ENCODE measurements at places on chromosomes 5 and 9.
A peak's percentile ranks its signal among the peaks of the same experiment; 100 is the strongest.

DNA sequence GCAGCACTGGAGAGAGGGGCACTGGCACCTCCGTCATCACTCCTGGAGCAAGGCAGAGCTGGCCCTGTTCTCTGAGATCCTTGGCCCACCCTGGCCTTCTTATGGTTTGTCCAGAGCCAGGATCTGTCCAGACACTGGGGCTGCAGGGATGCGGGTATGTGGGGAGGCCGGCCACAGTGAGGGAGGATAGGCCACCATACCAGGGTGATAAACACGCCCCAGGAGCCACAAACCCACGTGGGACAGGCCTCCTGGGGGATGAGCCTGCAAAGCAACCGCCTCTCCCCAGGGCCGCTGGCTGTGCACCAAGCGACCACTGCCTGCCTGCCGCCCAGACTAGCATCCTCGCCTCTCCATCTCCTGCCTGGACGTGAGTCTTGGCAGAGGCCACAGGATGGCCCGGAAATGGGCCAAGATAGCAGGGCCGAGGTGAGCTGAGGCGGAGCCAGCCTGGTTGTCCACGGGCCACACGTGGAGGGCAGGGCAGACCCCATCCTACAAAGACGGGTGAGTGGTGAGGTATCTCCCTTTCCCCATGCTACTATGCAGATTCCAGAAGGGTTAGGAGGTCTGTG is 4.5 kb downstream of the OBP2A start:
- no peak for DNase-seq

DNA sequence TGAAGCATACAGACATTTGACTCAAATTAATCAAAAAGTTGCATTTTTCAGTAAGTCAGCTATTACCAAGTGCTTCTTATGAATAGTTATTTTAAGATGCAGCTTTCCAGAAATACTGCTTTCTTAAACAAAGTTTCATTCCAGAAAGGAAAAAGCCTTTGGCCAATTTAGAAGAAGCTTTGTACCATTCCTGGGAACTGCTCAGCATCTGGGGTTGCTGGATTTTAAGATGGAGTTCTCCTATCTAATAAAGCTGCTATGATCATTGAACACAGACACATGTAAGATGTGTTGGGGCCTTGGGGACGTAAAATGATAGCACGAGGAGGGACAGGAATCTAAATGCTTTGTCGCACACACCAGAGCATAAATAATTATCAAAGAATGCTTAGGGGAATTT is 130.8 kb downstream of the SEMA5A start:
- no peak for DNase-seq

- peak; percentile 17 for DNase-seq
Measured at GRCh38 chr5:87411973-87412629, 629 bp downstream of the CCNH start.

- DNase-seq = no peak
Measured at GRCh38 chr5:179879690-179880010, 21.0 kb upstream of the MRNIP start.

DNA sequence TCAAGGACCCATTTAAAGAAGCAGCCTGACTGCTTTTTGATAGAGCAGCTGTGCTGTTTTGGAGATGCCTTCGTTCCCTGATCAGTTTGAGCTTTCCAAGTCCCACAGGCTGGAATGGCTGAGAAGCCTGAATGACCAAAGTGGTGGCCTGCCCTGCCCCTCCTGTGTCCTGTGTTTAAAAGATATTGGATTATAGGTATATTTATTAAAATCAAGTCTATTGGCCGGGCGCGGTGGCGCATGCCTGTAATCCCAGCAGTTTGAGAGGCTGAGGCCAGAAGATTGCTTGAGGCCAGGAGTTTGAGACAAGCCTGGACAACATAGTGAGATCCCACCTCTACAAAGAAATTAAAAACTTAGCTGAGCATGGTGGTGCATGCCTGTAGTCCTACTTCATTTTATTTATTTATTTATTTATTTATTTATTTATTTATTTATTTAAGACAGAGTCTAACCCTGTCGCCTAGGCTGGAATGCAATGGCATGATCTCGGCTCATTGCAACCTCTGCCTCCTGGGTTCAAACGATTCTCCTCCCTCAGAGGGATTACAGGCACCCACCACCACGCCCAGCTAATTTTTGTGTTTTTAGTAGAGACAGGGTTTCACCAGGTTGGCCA is 87.7 kb downstream of the CACNA1B start:
- DNase-seq = no peak

DNA sequence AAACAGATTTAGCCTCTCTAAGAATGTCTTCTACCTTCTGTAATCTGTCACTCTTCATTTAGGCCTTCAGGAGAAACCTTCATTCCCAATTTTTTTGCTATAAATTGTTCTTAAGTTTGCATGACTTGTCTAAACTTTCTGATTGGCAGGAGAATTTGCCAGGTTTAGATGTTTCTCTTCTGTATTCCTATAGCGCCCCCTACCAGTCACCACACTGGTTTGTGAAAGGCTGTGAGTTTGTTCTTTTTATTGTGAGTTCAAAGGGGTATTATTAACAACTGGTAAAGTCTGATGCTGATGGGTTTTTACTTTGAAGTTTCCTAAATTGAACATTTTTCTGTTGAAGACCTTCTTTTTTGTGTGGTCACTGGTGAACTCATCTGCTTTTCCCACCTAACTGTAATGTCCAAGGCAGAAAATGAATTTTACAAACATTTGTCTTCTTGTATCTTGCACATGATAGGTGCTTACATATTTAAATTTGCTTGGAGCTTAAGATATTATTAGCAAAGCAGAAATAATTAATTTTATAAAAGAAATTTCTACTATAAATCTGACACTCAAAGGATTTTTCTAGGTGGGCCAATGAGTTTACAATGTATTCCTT is 18.4 kb upstream of the F2RL2 start:
- peak; percentile 64 for DNase-seq

- no peak for DNase-seq
Measured at GRCh38 chr9:127993721-127994120, 12.9 kb upstream of the EEIG1 start.

DNA sequence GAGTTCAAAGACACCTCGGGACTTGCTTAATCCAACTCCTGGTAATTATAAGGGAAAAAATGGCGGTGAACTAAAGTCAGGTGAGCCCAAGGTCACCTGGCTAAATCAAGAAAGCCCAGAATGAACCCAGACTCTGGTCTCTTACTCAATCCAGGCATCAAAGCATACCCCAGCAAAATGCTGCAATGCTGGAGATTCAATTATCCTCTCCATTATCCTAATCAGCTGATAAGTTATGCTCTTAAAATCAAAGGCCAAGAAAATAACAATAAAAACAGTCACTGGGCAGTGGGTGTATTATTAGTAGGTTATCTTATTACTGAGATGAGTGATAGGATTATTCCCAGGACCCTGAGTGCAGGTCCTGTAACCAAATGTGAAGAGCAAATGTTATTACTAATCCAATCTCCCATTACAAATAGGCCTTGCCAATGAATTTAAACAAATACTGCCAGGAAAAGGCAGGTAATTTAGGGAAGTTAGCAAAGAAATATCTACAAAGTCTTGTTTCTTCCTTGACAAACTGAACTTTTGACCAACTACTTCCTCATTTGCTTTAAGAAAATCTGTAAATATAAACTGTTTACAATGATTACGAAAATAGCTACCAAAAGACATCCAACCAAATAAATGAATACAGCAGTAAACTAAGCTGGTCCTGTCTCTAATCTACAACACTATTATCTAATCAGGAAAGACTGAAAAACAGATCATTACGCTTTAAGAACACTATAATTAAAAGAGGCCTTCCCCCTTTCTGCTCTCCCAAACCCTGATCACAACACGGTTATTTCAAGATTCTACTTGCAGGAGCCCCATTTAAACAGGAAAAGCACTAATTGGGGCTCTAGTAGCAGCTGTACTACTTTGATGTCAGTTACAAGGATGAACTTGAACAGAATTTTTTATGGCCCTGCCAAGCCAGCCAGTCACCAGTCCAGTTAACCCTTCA is 103.2 kb downstream of the MED27 start:
- DNase-seq = peak; percentile 39

DNA sequence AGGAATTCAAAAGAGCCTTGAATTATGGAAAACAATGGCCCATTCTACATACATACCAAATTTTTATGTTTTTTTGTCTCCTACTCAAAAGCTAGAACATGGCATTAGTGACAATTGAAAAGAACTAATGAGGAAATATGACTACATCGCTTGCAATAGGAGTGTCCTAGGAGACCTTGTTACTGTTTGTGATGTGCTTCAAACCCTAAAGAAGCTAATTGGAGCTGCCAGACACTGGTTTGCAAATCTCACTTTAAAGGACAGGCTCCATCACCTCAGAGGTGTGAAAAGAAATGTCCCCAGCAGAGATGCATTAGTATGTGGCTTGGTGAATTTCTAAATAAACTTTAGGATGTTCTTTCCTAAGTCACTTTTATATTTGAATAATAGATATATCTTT is 354.2 kb upstream of the EFNA5 start:
- DNase-seq = no peak

- no peak for DNase-seq
Measured at GRCh38 chr9:98101868-98102273, 17.2 kb downstream of the TRIM14 start.

DNA sequence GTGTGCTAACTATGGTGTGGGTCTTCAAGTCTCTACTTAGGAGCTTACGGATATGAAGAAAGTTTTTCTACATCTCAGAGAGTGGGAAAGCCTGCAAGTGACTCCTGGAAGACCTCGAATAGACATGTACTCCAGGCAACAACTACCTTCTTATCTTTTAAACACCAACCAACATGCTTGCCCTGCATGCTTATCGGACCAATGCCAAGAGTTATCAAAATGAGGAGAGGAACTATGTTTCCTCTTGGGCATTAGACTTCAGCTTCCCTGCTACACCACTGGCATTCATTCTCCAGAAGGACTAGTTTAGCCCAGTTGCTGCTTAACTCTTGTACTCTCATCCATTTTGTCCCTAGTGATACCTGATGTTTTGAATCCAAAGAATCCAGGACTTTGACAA is 74.7 kb upstream of the MAN2A1 start:
- DNase-seq = no peak

GRCh38 chr5:33241802-33242201 is 199.0 kb upstream of the TARS1 start:
- DNase-seq = no peak

DNA sequence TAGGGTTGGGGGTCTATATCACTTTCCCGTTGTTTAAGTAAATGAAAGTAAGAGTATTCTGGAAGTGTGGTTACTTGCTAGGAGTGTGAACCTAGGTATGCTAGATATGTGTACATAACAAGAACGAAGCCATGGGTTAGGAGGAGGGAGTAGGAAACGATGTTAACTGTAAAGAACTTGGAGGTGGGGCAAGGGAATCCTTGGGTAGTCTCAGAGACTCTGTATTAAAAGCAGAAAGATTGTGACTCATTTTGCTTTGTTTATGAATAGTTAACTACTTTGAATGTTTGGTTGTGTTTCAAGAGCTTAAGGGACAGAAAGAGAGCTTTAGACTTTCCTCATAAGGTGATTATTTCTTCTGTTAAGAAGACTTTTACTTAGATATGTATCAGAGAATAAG is 59.9 kb downstream of the TMEM252 start:
- no peak for DNase-seq

DNA sequence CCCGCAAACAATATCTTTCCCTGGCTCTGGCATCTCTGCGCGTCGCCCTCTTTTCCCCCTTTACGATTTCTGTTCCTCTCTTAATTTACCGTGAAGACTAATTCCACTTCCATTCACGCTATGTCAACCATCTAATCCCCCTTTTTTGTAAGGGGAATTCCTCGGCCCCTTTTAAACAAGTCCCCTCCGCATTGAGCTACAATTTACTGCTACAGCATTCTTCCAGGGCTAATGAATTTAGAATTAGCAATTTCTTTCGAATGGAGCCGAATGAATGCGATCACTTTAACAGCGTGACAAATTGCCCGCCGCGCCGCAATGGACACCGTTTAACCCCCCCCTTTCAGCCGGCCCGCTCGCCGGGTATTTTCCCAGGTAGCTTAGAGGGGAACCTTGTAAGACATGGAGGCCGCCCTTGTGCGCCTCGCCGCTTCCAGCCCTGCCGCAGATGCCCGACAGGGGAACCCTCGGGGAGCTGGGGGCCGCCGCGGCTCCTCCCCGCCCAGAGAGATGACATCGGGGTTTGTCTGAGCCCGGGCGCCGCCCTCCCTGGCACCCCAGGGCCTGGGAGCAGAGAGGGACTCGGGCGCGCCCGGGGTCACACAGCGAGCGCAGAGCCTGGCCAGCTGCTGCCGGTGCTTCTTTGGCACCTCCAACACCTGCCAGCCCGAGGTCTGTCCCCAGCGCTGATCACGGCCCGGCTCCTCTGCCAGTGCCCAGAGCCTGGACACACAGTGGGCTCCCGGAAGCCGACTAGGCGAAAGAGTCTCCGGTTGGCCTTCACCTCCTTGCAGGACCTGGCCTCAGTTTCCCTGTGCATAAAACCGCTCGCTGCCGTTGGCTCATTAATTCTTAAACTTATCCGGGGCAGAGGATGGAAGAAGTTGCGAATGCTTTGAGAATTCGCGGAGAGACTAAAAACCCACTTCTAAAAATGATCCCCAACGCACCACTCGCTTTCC is 1.3 kb downstream of the PRDM12 start:
- DNase-seq = no peak

GRCh38 chr5:3429962-3430361 is 165.7 kb upstream of the IRX1 start:
- DNase-seq = no peak

DNA sequence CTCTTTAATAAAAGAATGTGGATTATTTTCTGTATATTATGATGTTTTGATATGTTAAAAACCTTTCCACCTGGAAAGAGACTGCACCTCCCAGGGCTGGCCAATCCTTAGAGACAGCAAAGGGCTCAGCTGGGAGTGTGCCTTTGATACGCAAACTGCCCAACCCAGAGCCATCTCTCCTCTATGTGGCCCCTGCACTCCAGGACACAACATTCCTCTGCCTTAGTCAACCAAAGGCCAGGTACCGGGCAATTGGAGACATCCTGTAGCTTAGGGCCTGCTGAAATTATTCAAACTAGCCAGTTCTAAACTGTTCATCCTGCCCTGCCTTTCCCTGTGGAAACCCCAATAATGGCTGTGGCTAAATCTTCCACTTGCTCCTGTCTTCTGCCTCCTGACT is 5.0 kb upstream of the HSPB3 start:
- DNase-seq = no peak

DNA sequence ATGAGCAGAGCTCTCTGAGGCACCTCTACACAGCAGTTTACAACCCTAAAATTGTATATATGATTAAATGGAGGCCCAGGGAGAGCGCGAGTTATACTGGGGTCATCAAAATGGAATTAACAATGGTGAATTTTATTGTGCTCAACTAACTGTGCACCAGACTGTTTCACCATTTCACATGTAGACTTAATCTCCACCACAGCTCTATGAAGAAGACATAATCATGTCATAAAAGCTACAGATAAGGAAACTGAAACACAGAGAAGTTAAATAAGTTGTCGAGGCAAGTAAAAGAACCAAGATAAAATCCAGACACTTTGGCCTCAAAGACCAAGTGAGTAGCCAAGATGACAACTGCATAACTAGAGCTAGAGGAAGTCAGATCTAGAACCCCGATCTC is 1.5 kb downstream of the SH3TC2 start:
- DNase-seq = no peak

- no peak for DNase-seq
Measured at GRCh38 chr9:99341686-99342085, 119.6 kb downstream of the SEC61B start.

All from BE2C (cell line).